ENCODE measurements at places on chromosomes 2 and 18.

DNA sequence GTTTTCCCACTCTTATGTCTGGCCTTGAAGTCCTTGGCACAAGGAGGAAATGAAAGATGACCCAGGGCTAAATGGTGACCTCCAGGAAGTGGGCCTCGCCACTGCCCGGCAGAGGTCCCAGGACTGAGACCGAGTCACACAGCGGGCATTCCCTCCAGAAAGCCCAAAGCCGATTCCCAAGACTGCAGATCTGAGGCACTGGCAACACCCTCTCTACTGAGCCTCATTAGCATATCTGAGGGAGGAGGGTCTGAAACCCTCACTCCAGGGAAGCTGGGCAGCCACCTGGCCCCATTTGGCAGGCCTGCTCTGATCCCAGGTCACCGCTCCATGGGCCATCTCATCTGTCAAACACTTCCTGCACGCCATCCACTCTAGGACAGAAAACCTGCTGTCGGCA, 29.1 kb downstream of the FAM178B start:
- DNase-seq, result no peak

GRCh38 chr18:3720818-3721545, 271.0 kb downstream of the TGIF1 start:
- DNase-seq, result no peak

GRCh38 chr2:202032846-202033316, 774 bp upstream of the FZD7 start:
- no peak for DNase-seq

GRCh38 chr18:78995740-78996395, 16.2 kb downstream of the SALL3 start:
- DNase-seq, result no peak

DNA sequence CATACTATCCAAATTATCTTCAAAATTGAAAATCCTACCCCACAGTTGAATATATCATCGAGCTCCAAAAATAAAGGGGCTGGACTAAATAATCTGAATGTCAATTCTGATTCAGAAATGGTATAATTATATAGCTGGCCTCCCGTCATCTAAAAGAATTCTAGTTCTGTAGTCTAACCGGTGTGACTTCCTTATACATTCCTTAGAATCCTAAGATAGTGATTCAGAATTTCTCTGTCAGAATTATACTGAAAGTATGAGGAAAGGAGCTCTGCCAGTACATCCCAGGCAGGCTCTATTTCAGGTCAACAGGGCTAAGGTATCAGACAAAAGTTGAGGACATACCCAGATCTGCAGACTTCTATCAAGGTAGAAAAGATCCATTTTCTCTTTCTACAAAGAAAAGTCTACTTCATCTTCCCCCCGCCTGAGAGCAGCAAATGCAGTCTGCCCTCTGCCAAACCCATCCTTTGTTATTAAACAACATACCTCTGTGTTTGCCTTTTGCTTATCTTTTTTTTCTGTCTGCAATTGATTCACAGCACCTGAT, 128.5 kb downstream of the METTL4 start:
- DNase-seq, result peak; percentile 9

- DNase-seq, result no peak
Measured at GRCh38 chr2:234198976-234199375, 148.5 kb downstream of the SPP2 start.

DNA sequence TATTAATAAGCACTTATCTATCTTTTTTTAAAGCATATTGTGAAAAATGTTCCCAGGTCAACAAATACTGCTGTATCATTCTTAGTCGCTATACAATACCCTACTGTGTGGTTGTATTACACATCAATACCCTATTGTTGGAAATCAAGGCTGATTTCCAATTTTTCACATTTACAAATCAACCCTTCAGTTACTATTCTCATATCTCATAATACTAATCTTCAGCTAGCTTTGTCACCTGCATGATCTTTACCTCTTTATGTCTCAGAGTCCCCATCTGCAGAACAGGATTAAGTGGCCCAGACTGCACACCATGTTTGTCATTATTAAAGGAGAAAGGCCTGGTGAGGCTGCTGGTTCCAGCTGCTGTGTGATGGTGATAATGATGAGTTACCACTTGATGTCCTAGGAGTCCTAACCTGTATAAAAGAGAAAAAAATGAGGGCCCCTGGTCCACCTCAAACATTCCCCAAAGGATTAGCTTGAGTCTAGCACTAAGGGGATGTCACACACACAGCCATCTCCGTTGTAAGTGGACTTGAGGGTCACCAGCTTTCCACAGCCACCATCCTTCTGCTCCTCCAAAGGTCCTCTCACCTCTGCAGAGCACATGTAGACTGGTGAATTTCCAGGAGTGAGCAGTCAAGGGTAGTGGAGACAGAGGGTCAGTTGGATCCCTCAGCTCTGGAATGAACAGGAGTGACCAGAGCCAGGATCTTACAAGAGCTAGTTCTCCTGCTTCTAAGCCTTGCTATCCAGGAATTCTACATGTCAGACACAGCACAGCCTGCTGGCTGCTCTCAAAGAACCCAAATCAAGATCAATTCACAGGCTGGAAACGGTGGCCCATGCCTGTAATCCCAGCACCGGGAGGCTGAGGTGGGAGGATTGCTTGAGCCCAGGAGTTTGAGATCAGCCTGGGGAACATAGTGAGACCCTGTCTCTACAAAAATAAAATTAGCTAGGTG, 36.0 kb upstream of the BIN1 start:
- no peak for DNase-seq

- DNase-seq, result no peak
Measured at GRCh38 chr2:6312367-6312766, 553.3 kb downstream of the CMPK2 start.

DNA sequence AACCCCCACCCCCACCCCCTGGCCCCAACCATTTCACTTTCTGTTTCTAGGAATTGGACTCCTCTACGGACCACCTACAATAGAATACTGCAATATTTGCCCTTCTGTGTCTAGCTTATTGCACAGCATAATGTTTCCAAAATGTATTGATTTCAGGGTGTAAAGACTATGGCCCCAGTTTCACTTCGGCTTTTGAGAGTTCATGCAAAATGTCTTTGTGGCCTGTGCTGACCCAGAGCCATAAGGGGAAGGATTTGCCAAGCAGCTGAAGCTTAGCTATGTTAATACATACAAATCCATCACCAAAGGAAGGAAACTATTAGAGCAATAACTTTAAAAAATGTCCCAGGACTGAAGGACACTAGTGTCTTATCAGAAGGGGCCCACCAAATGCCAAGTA, 11.2 kb upstream of the ATP9B start:
- no peak for DNase-seq

GRCh38 chr18:73924836-73925235, 222.8 kb downstream of the FBXO15 start:
- DNase-seq, result no peak
